ENCODE measurements at places on chromosomes 1 and 21. TPM values are rescaled to one million over a fixed set of nuclear protein-coding genes. Genes with fewer than 3 reads are reported as not detected.
A peak's percentile ranks its signal among the peaks of the same experiment; 100 is the strongest.

- no peak for DNase-seq
These were observed 43.4 kb downstream of the RALGPS2 start for GRCh38 chr1:178768423-178768822.

- peak; percentile 92 for DNase-seq
These were observed 111.7 kb upstream of the IRF2BP2 start for GRCh38 chr1:234721476-234722269.

DNA sequence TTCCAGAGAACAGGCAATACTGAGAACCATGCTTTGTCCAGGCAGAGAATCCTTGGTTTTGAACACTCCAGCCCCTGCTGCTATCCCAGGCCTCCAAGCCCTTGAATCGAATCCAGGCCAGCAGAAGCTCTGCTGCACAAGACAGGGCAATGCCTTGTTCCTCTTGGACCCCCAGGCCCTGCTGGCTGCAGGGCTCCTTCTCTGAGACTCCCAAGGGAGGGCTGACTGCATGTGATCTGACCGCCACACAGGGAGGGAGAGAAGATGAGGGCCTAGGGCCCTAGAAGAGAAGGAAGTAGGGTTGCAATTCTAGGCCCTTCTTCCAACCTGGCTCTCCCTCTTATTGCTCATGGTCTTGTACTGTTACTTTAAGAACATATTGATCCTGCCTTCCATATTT lies 160.6 kb upstream of the EDN2 start:
- no peak for DNase-seq

DNA sequence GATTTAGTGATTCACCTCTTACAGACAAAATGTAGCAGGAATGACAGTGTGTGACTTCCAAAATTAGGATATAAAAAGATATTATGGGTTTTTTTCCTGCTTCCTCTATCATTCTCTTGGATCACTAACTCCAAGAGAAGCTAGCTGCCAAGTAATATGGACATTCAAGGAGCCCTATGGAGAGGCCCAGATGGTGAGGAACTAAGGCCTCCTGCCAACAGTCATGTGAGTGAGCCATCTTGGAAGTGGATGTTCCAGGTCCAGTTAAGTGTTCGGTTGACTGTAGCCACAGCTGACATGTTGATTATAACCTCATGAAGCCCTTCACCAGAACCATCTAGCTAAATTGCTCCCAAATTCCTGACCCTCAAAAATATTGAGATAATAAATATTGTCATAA lies 38.8 kb downstream of the CD160 start:
- no peak for DNase-seq

GRCh38 chr1:234891427-234891826 lies 237.2 kb downstream of the TOMM20 start:
- no peak for DNase-seq

- DNase-seq = no peak
These were observed 130.4 kb downstream of the SETD4 start for GRCh38 chr21:35929901-35930300.

KRTAP19-1 gene
- polyA plus RNA-seq = not detected

All from right lung (tissue), 10 donors.